ENCODE measurements at places on chromosomes 5 and 9. TPM values are rescaled to one million over a fixed set of nuclear protein-coding genes. Genes with fewer than 3 reads are reported as not detected.
A peak's percentile ranks its signal among the peaks of the same experiment; 100 is the strongest.

- H3K27me3 ChIP-seq = no peaks in the 10 kb centered on the region
- no peaks in the 10 kb centered on the region for H3K36me3 ChIP-seq
- no peak for DNase-seq
- H3K4me1 ChIP-seq = no peaks in the 10 kb centered on the region
Measured at GRCh38 chr9:116380496-116380995, 227.0 kb downstream of the PAPPA start.

DNA sequence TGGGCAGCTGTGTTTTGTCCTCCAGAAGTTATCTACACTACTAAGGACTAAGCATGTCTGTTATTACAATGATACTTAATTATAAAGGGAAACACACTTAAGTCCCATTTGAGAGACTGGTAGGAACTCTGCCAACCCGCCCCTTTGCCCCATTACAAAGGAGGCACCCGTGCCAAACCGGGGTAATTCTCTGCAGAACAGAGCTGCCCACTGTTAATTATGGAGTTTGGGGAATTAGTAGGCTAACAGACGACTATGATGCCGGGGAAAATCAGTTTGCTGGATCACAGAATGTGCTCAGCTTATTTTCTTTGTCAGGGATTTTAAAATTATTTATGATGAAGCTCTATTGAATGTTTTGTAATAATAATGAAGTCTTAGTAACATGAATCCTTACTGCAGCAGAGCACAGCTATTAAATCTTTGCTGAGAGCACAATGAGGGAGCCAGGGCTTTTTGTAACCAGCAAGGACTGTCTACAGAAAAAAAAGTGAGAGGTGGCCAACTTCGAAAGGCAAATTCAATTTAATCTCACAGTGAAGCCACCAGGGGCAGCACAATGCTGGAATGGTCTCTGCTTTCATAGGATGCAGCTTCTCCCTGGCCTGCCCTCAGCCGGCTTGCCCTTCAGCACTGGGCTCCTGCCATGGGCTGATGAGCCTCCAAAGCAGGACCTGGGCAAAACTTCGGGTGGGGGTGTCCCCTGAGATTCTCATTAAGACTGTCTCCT is 134.5 kb downstream of the GNAQ start:
- H3K4me3 ChIP-seq = no peak overlapping the region
- peak overlapping the region; percentile 3 for H3K27ac ChIP-seq
- no peaks in the 10 kb centered on the region for H3K36me3 ChIP-seq
- DNase-seq = no peak

WNT8A gene
- not detected for total RNA-seq

FCHO2 gene
- 51.8 TPM for total RNA-seq

IL17B gene
- not detected for total RNA-seq

- no peak for DNase-seq
- H3K36me3 ChIP-seq = no peaks in the 10 kb centered on the region
- no peaks in the 10 kb centered on the region for H3K4me1 ChIP-seq
- no peak overlapping the region for H3K4me3 ChIP-seq
- H3K27ac ChIP-seq = no peak overlapping the region
- H3K27me3 ChIP-seq = no peaks in the 10 kb centered on the region
Measured at GRCh38 chr5:53368966-53369605, 111.3 kb upstream of the FST start.

- peak overlapping the region; percentile 95 for H3K4me3 ChIP-seq
- no peaks in the 10 kb centered on the region for H3K27me3 ChIP-seq
- peak; percentile 91 for DNase-seq
- H3K27ac ChIP-seq = peak overlapping the region; percentile 98
- H3K36me3 ChIP-seq = no peaks in the 10 kb centered on the region
Measured at GRCh38 chr5:1523480-1523792, 324 bp downstream of the LPCAT1 start.

GARIN3 gene
- total RNA-seq = not detected

DNA sequence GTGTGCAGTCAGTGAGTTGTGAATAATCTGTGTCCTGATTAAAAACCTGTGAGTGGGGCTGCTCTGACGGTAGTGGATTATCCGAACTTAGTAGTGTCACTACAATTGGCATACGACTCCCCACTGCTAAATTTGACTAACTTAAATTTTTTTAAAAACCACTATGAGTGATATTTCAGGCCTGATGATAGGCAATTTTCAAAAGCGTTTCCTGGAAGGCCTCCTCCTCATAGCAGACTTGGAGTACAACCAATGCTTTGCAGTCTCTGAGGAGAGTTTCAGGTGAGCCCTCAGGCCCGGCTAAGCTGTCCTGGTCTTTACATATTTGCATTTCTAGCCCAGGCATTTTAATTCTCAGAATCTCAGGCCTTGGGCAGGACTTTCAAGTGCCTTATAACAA is 10.8 kb downstream of the BTNL8 start:
- H3K4me3 ChIP-seq = peak overlapping the region; percentile 47
- no peaks in the 10 kb centered on the region for H3K27me3 ChIP-seq
- H3K27ac ChIP-seq = peak overlapping the region; percentile 29
- no peaks in the 10 kb centered on the region for H3K4me1 ChIP-seq

GRCh38 chr5:35938568-35939227 is at the start of gene CAPSL:
CAPSL (minus strand) TSS chr5:35938622; CDS start chr5:35921120, 17,502 bp downstream.
- no peaks in the 10 kb centered on the region for H3K27me3 ChIP-seq
- H3K4me1 ChIP-seq = no peaks in the 10 kb centered on the region
- H3K36me3 ChIP-seq = no peaks in the 10 kb centered on the region
- H3K4me3 ChIP-seq = no peak within 1 kb of the TSS
- no peak for DNase-seq
- no peak within 1 kb of the TSS for H3K27ac ChIP-seq

Measured in spleen (tissue), 13 donors.